ENCODE measurements at places on chromosomes 5 and 9. TPM values are rescaled to one million over a fixed set of nuclear protein-coding genes. Genes with fewer than 3 reads are reported as not detected.

Gene HEMGN
- total RNA-seq, result 0.23 TPM

Gene PCDHGA7
- total RNA-seq, result not detected

Gene CDKN2A
- total RNA-seq, result 16.9 TPM

DNA sequence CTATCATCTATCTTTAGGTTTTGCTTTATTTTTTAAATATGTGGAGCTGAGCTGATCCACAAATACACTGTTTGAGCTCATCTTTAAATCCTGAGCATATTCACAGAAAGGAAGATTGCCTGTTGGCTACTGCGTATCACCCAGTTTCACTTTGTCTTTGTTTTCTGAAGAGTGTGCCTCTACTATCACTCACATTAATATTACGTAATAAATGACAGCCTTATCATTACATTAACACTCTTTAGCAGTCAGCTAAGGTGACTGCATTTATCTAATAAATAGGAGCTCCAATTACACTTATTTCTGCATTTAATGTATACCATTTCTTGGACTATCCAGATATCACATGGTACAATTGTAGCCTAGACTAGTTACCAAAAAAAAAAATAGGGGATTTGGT lies 511.7 kb downstream of the NR2F1-AS1 start:
- no peaks in the 10 kb centered on the region for H3K27me3 ChIP-seq
- no peaks in the 10 kb centered on the region for H3K4me1 ChIP-seq
- no peak for DNase-seq
- H3K36me3 ChIP-seq, result no peaks in the 10 kb centered on the region
- no peak overlapping the region for H3K27ac ChIP-seq
- H3K4me3 ChIP-seq, result no peak overlapping the region

DNA sequence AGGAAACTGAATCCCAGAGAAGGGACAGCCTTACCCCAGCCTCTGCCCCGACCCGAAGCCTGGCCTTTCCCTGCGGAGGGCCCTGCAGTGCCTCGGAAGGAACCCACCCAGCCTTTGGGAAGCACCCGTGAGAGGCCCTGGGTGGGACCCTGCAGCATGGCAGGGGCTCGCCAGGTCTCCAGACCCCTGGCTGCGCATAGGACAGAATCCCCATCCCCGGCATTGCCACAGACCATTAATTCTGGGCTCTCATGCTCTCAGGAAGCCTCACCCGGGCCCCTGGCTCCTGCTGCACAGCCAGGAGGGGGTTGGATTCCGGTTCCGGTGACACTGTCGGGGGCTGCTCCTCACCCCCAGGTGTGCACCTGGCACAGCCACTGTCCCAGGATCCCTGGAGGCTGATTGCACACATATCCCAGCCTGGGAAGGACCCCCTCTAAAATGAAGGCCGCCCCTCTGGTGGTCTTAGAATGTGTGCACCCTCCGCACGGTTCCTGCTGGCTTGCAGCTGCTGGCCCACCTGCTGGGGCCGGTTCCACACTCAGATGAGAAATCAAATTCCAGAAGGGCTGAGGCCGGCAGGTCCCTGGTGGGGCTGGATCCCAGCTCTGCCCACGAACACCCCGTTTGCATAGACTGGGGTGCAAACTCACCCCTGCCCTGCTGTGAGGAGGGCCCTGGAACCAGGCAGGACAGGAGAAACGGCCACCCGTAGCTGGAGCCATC lies 4.7 kb downstream of the EGFL7 start:
- no peak overlapping the region for H3K27ac ChIP-seq
- no peak for DNase-seq
- H3K27me3 ChIP-seq, result peaks cover 13% of the 10 kb centered on the region
- no peaks in the 10 kb centered on the region for H3K36me3 ChIP-seq
- H3K4me3 ChIP-seq, result no peak overlapping the region

Data from activated CD8-positive, alpha-beta memory T cell treated with anti-CD3 and anti-CD28 coated beads, Interleukin-2, amount 10 ng/mL, durations not matched to agents 7 days and 5 days (primary cell).